ENCODE measurements at places on chromosomes 3 and 15.
A peak's percentile ranks its signal among the peaks of the same experiment; 100 is the strongest.

- peak; percentile 44 for DNase-seq
Measured at GRCh38 chr3:56125358-56126005, 342.8 kb downstream of the ERC2 start.

DNA sequence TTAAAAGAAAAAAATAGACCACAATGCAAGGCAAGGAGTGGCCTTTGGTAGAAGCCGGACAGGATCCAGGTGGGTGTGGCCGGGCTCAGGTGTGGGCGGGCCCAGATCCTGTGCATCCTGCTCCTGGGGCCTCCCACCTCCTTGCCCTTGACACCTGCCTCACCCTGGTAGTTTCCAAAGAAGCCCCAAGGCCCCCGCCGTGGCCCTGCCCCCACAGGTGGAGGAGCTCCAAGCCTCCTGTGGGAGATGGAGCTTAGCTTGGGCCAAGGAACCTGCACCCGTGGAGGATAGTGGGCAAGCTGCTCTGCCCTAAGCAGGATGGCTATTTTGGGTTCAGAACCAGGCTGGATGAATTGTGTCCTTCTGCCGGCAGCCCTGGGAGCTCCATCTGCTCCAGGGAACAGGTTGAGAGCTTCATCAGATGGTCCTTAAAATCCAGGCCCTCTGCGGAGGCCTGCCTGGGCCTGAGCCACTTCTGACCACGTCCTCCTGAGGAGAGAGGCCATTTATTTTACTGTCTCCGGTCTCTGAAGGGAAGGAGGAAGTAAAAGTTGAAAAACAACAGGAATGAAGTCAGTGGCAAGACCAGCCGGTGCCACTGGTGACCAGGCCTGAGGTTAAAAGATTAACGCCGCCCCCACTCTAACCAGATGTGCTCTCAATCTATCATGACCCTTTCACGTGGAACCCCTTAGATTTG is 53.9 kb upstream of the KLF13 start:
- no peak for DNase-seq

- no peak for DNase-seq
Measured at GRCh38 chr15:101031213-101031612, 112.1 kb downstream of the LRRK1 start.

DNA sequence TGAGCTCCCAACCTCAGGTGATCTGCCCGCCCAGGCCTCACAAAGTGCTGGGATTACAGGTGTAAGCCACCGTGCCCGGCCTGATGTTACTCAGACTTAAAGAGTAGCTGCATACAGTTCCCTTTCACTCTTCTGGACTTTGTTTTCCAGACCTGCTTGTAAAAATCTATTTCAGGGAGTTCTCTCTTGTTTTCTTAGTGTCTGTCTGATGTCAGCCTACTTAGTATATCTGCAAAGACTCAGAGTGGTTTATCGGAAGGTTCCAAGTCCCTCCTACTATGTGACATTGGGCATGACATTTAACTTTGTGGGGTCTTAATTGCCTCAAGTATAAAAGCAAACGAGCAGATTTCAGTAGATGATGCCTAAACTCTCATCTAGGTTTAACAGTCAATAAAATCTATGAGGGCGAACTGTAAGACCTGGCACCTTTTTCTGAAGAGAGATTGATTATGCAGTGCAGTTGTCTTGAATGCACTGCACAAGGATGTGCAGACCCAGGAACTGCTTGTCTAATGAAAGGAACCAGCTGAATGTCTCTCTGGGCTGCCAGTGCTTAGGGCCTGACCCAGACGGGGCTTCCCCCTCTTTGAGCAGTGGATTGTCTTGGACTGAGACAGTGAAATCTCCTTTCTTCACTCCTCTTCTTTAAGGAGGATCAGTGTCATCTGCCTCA is 301.4 kb downstream of the PTPRG start:
- DNase-seq: no peak

- no peak for DNase-seq
Measured at GRCh38 chr3:37116998-37117397, 57.4 kb downstream of the LRRFIP2 start.

GRCh38 chr3:196932600-196932999 is 9.7 kb downstream of the NCBP2 start:
- no peak for DNase-seq

- DNase-seq: peak; percentile 34
Measured at GRCh38 chr3:113247675-113248458, 36.5 kb downstream of the BOC start.

DNA sequence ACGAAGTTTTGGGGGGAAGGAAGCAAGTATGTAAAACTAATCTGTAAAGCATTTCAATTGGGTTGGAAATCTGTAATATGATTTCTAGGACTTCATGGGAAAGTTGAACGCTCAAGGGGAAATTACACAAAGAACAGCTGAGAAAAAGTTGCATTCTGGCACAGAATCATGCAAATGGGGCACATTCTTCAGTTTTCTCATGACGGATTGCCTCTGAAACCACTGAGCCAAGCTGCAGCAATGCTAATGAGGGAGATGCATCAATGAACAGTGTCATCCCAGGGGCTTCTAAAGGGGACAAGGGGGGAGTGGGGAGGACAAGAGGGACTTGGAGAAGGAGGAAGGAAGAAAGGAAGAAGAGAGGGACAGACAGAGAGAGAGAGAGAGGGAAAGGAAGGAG is 291.4 kb upstream of the ATP11B start:
- peak; percentile 84 for DNase-seq

DNA sequence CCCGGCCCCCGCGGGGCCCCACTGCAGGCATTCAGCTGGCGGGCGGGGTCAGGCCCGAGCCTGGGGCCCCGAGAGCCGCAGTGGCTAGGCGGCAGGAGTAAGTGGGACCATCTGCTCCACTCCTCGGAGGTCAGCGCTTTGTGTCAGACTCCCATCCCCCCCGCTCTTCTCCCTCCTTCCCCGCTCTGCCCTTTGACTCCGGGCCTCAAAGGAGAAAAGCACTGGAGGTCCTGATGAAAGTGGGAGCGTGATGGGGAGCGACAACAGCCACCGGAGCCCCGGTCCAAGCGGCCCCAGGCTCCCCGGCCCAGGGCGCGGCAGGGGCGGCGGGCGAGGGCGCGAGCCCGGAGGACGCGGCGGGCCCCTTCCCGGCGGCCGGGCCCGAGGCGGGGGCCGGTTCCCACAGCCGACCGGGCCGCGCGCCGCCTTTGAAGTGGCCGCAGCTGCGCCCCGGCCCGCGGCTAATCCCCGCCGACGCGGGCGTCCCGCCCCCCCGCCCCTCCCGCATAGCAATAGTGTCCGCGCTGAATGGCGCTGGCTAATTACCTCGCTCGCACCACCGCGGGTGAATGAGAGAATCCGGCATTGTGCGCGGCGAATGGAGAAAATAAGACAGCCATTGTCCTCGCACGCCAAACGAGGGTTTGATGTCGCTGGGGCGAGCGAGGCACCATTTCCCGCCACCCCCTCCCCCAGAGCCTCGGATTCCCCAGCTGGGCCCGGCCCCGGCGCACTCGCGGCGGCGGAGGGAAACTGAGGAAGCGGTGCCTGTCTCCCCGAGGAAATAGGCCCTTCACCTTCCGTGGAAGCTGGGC is 22.4 kb downstream of the IGDCC3 start:
- peak; percentile 92 for DNase-seq

DNA sequence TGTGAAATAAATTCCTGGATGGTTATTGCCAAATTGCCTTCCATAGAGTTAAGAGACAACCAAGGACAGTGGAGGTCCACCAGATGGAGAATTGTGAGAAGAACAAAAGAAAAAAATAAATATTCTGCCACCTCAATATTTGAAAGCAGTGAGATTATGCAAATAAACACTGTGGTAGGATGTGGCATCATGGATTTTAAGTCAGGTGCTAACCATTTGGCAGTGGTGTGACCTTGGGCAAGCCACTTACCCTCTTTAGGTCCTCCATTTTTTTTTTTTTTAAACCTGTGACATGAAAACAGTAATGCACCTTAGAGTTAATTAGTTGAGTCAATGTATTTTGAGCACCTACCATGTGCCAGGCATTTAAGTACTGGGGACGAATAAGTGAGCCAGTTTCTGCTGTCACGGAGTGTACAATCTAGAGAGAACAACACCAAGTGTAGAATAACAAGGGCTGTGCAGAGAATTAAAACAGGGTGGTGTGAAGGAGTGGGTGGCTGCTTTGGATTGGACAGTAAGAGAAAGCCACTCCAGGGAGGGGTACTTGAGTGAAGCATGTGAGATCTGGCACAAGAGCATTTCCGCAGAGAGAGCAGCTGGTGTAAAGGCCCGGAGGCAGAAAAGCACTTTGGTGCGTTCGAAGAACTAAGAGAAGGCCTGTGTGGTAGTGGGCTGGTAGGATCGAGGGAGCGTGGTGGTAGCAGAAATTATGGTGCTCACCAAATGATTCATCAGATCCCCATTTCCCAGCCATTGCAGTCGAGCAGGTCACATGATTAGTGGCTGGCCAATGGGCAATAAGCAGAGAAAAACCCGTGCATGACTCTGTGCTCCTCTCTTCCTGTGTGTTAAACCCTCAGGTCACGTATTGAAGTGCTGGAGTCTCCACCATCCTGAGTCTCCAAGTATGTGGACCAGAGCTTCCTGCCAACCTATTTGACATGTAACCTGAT is 39.2 kb downstream of the CCK start:
- no peak for DNase-seq

DNA sequence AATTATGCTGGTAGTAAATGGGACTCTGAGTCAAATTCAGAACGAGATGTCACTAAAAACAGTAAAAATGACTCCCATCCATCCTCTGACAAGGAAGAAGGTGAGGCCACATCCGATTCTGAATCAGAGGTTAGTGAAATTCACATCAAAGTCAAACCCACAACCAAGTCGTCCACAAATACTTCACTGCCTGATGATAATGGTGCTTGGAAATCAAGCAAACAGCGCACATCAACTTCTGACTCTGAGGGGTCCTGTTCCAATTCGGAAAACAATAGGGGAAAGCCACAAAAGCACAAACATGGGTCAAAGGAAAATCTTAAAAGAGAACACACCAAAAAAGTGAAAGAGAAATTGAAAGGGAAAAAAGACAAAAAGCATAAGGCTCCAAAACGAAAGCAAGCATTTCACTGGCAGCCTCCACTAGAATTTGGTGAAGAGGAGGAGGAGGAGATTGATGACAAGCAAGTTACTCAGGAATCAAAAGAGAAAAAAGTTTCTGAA is 15.1 kb upstream of the ZBTB47 start:
- DNase-seq: no peak

DNA sequence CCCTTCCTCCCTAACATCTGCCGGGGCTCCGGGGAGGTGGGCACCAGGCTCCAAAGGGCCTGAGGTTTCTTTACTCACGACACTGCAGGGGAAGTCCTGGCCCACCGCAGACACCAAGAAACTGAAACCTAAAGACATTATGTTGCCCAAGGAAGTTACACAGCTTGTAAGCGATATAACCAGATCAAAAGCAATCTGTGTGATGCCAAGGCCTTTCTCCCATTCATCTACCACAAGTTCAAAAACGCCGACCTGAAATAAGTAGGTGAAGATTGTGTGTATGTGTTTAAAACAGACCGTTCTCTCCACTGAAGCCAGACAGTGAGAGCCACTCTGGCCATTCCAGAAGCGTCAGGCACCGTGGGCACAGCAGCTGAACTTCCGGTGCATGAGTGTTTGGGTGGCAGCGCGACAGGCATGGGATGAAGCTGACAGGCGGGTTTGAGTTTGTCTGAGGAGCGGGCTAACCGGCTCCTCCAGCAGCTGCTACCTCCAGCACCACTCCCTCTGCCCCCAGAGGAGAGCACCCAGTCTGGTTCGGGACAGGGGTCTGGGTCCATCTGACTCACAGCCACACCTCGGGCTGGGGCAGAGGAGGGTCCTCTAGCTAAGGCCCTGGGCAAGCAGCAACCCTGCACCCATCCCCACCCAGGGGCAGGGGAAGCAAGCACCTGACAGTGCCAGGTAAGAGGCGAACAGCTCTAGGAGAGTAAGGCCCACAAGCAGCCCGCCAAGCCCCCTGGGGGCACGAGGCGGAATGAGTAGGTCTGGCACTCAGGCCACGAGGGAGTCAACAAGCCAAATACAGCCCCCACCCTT is 1.3 kb downstream of the TNK2 start:
- DNase-seq: no peak

GRCh38 chr15:75733761-75734651 is 21.4 kb upstream of the CSPG4 start:
- DNase-seq: no peak

- DNase-seq: no peak
Measured at GRCh38 chr3:30776186-30776815, 118.2 kb downstream of the GADL1 start.

- no peak for DNase-seq
Measured at GRCh38 chr3:11407644-11408043, 135.4 kb downstream of the ATG7 start.

DNA sequence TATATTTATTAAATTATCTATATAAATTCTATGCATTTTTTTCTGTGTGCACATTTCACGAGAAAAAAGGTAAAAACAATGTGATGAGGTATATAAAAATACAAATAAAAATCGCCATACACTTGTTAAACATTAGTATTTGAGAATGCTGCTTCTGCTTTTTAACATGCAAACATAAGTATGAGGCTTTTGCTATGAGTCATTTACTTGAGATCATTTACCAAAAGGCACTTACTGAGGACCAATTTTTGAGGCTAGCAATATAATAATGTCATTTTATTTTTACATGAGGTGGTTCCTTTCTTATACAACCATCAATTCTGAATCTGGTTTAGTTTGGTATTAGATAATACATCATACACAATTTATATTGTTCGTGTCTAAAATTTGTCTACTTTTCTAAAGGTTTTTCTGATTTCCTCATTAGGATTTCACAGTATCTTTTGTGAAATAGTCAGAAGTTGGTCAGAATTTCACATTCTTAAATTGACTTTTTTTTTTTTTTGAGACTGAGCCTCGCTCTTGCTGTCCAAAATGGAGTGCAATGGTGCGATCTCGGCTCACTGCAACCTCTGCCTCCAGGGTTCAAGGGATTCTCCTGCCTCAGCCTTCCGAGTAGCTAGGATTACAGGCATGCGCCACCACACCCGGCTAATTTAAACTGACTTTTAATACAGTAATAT is 25.6 kb downstream of the DCUN1D1 start:
- no peak for DNase-seq

DNA sequence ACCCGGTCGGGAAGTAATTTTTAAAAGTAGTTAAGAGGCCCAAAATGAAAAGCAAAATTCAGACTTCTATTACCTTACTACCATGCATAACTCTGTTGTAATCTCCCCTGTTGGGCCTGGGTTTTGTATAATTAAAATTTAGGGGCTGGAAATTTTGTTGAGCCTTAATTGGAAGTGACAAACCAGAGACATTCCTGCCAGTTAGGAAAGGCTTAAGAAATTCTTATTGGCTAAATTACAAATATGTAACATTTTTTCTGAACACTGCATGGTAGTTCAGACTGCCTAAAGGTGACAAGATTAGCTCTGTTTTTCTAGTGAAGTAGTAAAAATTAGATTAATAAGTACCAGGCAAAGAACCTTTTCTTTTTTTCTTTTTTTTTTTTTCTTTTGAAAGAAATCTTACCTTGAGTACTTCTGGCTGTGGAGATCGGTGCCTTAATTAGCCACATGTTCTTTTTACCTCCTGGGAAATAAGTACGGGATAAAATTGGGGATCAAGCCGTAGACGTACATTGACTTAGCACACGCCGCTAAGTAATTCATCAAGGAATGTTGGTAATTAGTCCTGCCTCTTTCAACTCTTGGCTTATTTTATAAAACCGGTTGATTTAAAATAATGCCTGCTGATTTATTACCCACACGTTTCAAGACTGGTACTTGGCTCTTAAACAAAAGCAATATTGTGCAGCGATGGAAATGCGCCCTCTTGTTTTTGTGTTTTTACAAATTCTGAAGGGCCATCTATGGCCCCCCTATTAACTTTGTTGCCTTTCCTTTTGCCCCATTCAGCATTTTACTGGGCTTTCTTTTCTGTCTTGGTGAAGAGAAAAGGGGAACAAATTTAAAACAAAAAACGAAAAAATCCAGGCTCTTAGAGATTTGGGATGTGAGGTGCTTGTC is 111.2 kb upstream of the SAMMSON start:
- DNase-seq: peak; percentile 82
